ENCODE measurements at places on chromosomes 6 and 20.

DNA sequence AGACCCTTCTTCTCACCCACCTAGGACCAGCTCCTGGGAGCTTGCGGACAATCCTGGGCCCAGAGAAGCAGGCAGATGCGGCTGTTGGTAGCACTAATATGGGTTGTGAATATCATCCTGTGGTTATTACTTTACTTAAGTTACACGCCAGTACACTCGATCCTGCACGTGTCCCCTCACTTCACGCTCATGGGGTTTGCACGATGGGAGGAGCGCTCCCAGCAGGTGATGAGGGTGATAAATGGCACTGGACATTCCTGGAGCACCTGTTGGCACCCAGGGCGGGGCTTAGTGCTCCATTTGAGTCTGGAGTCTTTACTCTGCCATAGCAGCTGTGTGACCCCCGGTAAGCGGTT lies 335.1 kb downstream of the PREX1 start:
- DNase-seq = no peak

- DNase-seq = no peak
Measured at GRCh38 chr6:100613656-100614055, 148.9 kb upstream of the SIM1 start.

DNA sequence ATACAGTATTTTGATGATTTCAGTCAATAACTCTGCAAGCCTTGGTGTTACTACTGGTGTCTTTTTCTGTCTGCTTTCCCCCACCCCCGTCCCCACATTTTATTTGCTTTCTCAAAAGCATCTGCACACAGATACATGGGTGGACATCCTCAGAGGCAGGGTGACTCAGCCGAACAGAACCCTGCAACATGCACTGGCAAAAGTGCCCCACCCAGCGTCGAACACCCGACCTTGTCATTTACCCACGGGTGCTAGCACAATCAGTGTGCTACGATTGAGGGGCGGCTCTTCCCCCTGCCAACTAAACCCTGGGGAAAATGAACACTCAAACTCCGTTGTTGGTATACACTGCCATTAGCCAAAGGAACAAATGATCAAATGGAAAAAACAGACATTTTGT lies 115.9 kb upstream of the NAA20 start:
- DNase-seq = no peak

GRCh38 chr20:48723308-48724264 lies 104.2 kb downstream of the PREX1 start:
- DNase-seq = peak; percentile 19

- DNase-seq = peak; percentile 36
Measured at GRCh38 chr6:54014440-54014839, 96.8 kb upstream of the MLIP start.

DNA sequence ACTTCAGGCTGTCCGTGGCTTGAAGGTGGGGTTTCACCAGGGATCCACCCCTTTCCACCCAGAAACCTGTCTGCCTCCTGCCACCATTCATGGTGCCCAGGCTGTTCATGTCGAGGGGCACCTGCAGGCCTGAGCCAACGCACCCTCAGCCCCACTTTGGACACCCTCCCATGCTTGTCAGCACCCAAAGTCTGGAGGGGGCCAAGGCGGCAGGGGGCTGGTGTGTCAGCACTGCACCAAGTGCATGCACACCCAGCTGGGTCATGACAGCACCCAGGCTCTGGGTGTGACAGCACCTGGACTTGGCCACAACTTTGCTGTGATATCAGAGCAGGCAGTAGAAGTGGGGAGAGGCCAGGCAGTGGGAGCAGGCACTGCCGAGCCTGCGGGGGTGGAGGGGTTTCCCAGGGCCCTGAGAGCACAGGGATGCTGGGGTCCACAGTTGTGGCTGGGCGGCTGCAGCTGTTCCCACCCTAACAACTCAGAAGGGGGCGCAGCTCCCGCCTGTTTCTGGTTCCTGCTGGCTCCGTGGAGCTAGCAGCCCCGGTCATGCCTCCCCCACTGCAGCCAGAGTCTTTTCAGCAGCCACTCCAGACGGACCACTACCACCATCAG lies 33.3 kb upstream of the GRM4 start:
- no peak for DNase-seq

DNA sequence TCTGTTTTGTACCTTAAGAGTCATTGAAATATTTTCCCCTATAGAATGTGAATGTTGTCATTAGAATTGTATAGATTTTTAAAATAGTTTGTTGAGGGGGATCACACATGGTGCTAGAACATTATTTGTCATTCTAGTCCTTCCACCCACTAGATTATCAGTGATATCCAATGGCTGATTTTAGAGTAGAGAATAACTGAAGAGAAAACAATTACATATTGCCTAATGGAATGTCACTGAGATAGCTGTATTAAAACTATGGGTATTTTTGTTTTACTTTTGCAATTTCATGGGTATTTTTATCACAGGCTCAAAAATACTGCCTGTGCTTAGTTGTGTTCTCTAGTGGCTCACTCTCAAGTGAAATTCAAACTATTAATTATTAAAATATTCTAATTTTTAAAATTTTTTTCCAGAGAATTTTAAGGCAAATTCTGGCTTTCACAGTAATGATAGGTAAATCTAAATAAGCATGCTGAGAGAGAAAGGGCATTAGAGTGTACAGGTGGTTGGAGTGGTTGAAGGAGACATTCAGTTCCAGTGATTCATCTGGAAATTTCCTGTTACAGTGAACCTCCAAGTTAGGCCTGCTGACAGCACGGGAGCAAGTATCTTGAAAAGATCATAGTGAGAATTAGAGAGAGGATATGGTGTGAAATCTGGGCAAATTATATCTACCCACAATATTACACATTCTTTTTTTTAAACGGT lies 399.6 kb downstream of the NKAIN2 start:
- DNase-seq = no peak

- peak; percentile 46 for DNase-seq
Measured at GRCh38 chr6:68343901-68344300, 291.2 kb upstream of the ADGRB3 start.

DNA sequence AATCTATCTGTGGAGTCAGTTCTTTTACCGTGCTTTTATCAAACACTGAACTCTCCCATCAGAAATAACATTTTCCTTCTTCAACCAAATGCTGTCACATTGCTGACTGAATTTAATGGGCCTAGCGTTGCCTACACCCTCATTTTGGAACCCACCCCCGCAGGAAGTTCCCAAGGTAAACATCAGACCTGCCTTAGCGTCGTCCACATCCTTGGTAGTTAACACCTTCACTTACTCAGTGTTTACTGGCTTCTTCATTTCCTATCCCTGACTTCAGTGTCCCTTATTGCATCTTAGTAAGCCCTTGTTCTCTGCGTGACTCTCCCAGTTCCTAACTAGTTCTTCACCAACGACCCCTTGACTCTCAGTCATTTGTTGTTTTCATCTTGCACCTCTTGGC lies 491.4 kb upstream of the SOX4 start:
- DNase-seq = no peak

GRCh38 chr20:59469267-59470252 lies 134.8 kb upstream of the PHACTR3 start:
- DNase-seq = peak; percentile 12

- DNase-seq = no peak
Measured at GRCh38 chr20:15163632-15164031, 826.2 kb upstream of the FLRT3 start.

DNA sequence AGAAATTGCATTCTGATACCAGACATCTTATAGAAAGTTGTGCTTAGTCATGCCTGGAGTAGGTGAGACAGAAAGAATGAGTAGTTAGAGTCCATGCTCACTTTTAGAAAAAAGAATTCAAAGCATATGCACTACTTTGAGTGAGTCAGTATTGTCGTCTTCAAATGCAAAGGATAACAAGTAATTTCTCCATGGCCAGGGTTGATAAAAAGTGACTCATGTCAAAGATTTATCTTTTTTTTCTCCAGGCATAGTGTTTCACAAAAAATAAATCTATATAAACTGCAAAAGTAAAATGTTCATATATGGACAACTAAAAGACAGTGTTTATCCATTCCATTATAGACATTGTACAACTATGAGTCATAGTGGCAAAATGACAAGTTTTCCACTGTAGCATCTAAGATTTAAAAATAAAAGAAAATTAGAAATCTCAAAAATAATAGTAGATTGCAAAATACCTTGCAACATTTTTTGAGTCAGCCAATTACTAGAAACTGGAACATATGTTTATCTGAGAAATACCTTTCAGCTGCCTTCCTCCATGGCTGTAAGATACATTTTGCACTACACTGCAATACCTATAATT lies 329.6 kb downstream of the GRIK2 start:
- no peak for DNase-seq

DNA sequence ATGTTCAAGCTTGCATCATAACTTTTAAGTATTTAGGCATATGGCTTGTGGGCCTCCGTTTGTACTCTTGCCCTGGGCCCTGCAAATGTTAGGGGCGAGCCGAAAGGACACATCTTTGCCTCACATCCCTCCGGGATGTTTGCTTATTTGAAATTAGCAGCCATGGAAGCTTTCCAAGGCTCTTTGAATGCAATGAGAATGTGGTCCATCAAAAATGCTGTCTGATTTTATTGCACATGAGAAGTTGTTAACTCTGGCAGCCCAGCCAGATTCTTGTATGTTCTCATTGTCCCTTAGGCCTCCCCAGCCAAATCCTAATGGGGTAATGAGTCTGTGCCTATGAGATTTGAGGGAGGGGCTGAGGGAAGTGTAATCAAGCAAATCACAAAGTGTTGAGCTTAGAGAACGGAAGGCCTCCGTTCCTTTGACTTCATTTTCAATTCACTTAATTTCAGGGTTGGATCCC lies 261.2 kb upstream of the MARCKS start:
- no peak for DNase-seq

- no peak for DNase-seq
Measured at GRCh38 chr6:139446768-139447655, 72.6 kb upstream of the CITED2 start.

DNA sequence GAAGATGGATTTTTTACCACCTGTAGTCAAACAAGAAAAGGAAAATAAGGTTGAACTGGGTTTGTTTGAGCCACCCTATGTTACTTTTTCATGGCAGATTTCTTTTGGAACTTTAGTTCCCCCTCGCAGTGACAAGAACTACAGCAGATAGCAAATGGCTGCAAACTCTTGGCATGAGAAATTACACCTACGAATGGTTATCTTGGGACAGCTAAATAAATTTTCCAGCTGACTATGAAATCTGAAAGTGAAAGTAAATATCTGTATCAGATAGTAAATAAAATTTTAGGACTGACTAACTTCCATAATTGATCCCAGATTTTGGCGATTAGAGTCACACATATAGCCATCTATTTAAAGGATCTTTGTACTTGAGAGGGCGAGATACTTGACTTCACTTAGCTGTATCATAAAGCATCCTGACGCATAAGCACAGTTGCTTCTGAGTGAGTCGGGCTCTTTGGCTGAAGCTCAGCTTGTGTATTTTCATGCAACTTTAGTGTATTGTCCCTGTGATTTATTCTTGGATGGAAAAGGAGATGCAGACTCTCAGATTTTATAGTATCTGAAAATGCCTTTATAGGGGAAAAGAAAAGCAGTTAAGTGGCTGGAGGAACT lies 125.3 kb upstream of the B3GAT2 start:
- no peak for DNase-seq

GRCh38 chr6:159676890-159677505 lies 16.0 kb downstream of the SOD2 start:
- no peak for DNase-seq
